GM12865 (cell line): ENCODE measurements at places on chromosomes 5 and 9.

GRCh38 chr9:123776708-123777537 lies 153.0 kb downstream of the DENND1A start:
- DNase-seq: no peak

DNA sequence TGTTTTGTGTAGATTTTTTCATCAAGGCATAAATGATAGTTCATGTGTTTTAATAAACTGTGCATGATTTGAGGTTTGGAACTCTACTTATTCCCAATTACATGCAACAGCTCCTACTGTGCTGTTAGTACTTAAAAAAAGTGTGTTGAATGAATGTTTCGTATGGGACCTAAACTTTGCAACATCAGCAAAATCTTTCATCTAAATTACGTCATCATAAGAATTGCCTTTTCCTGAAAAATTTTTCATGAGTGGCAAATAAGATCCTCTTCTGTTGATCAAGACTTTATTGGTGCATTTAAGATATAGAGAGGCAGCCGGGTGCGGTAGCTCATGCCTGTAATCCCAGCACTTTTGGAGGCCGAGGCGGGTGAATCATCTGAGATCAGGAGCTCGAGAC lies 826.1 kb downstream of the SEMA5A start:
- DNase-seq: no peak

- no peak for DNase-seq
These were observed 198.1 kb downstream of the LURAP1L start for GRCh38 chr9:12972608-12973589.

DNA sequence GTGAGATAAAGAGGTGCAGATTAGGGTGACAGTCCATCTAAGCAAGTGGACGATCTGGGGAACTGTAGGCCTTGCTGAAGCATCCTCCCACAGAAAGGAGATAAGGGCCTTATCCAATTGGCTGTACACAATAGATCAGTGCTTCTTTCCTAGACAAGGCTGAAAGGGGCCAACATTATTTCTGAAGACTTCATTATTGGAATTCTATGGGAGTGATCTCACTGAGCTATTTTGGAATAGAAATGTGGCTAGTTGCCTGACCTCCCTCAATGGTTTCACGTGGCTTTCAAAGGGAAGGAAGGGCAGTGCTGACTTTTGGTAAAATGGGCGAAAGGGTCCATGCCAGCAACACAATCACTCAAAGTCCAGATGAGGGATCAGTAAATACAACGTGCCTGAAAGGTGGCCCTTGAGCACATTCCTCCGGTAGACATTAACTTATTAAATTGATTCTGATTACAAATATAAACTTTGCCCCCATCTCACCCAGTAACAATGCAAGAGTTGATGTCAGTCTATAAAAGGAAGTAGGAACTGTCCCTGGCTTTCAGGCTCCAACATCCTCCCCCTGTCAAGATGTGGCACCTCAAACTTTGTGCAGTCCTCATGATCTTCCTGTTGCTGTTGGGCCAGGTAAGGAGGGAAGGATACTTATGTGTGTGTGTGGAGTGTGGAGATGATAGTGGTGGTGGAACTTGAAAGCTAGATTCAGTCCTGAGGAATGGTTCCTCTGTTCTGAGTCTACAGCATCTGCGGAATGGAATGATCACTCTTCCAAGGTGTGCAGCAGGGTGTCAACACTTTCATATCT lies at the start of gene LEAP2:
Gene LEAP2 (plus strand): TSS at position 550 of the 811 bp plus-strand sequence. CDS start 27 bp downstream, at position 577.
- DNase-seq: no peak

- no peak for DNase-seq
These were observed 1.3 kb downstream of the SPATA31E1 start for GRCh38 chr9:87883990-87884389.

DNA sequence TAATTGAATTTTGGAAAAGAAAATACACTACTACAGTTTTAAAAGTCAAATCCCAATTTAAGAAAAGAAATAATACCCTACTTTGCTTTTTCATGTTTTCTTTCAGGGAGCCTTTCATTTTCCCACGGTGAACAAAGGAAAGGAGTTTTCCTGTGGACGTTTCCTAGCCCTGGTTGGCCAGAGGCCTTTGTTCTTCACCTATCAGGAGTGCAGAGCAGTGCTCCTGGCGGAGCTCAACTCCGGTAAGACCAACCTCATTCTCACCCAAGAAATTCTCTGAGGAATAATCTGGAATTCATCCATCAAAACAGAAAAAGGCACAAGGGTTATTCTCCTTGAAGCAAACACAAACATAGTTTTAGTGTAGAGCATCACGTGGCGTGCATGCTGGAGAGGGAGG lies 248.9 kb downstream of the ADGRV1 start:
- no peak for DNase-seq
